ENCODE measurements at places on chromosomes 1 and 21.

GRCh38 chr1:216702170-216702569 is 21.1 kb downstream of the ESRRG start:
- DNase-seq, result no peak

DNA sequence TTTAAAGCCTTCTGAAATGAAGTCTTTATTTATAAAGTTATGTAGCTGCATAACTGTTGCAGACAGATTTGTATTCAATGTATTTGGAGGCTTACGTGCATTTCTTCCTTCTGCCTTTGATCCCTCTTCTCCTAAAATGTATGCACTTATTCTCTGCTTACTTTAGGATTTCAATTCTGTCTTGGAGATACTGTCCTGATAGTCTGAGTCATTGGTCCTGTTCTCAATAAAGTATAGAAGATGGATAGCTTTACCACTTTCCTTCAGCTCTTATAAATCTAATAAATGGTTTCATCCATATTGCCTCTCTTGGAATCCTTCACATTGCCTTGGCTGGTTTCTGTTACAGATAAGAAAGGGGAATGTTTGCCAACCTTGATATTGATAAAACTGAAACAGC is 430.1 kb upstream of the CAMK1G start:
- no peak for DNase-seq

GRCh38 chr1:223199094-223199647 is 56.1 kb upstream of the TLR5 start:
- no peak for DNase-seq

DNA sequence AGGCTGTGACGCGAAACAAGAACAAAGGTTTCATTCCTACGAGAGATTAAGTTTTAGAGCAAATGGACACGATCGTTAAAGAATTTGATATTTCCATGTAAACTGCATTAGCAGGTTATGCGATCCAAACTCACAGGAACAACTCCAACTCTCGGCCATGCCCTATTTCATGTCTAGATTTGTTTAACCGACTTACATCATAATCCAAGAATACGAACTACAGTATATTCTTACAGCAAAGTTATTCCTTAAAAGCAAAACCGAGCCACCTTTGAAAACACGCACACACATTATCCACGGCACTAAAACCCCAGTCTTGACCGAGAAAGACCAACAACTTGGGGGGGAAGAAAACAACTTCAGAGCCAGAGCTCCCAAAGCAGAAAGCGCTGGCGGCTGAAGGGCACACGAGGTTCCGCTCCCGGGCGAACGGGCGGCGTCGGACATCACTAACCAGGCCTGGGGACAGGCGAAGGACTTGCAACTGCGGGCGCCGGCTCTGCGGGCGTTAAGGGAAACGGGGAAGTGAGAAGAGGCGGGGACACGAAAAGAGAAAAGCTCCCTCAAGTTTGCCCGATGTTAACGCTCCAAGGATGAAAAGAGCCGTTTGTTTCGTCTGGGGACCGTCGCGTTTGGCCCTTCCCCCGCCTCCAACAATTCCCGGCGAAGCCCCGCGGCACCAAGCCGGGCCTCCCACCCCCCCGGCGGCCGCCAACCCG is 690 bp downstream of the B3GALNT2 start:
- DNase-seq, result peak; percentile 8

GRCh38 chr1:154891452-154891851 is 21.4 kb upstream of the KCNN3 start:
- DNase-seq, result no peak

DNA sequence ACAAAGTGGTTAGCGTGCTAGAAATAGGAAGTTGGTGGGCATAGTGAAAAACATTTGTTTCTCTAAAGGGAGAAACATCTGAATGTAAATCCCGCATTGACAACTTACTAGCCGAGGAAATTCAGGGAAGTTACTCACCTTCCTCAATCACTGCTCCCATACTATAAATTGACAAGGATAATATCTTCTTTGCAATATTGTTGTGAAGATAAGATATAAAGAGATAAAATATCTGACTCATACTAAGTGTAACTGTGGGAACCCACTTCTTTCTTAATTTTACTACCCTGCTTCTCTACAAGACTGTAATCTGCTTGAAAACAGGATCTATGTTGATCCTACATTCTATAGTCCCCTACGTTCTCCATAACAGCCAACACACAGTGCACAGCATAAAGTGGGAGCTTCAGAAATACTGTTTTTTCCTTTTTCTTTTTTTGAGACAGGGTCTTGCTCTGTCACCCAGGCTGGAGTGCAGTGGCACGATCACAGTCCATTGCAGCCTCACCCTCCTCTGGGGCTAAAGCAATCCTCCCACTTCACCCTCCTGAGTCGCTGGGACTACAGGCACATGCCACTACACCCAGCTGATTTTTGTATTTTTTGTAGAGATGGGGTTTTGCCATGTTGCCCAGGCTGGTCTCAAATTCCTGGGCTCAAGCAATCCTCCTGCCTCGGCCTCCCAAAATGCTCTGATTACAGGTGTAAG is 57.4 kb upstream of the C1orf21 start:
- no peak for DNase-seq

DNA sequence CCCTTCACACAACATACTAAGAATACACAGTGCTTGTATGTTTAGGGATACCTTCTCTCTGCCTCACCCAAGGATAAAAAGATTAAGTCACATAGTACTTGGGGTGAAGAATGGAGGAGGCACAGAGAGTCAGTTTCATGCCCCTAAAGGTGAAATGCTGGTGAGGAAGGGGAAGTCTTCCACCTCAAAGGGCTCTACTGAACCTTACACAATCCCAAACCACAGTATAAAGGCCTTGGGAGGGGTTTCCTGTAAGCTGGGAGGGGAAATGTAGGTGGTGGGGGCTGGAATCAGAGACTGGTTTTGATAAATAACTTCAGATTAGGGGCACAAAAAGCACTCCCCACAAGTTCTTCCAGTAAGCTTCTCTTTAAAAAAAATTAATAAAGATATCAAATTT is 3.5 kb downstream of the MINDY1 start:
- DNase-seq, result no peak

GRCh38 chr1:30789388-30790255 is 32.0 kb upstream of the LAPTM5 start:
- DNase-seq, result no peak

DNA sequence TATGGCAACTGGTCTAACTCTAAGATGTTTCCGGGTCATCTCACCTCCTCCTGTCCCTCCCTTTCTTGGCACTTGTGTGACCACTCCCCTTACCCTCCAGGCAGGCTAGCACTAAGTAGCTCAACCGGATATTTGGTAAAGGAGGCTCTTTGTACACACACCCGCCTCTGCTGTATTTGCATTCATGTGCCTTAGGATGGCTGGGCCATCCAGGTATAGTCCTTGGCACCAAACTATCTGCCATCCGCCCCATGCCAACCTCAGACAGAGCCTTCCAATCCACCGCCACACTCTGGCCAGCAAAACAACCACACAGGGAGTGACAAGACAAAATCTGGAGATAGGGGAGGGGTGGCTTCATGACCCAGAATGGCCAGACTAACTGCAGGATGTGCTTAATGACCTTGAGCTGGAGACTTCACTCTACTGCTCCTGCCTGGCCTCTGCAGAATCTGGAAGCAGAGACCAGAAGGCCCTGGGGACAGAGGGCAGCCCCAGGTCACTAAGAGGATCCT is 59.5 kb downstream of the CDK18 start:
- DNase-seq, result no peak

DNA sequence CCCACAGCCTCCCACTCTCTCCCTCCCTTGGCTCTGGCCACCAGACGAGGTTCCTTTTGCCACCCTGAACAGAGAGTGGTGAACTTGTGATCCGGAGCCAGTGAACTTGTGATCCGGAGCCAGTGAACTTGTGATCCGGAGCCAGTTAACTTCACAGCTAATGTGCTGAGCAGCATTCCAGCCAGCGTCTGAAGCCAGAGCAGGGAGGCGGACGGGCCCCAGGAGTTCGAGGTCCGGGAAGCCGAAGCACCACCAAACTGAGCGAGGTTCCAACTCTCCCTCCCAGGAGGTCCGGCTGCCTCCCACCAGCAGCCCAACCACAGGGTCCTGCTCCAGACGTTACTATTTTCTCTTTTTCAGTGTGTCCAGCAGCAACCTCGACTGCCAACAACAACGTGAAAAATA is 85.8 kb downstream of the SYF2 start:
- DNase-seq, result no peak

GRCh38 chr21:40931197-40931596 is 84.2 kb upstream of the DSCAM start:
- DNase-seq, result no peak

- no peak for DNase-seq
Observed at GRCh38 chr1:205304695-205305070, 16.9 kb downstream of the NUAK2 start.

GRCh38 chr1:156241311-156241811 is 623 bp upstream of the BGLAP start:
- no peak for DNase-seq

DNA sequence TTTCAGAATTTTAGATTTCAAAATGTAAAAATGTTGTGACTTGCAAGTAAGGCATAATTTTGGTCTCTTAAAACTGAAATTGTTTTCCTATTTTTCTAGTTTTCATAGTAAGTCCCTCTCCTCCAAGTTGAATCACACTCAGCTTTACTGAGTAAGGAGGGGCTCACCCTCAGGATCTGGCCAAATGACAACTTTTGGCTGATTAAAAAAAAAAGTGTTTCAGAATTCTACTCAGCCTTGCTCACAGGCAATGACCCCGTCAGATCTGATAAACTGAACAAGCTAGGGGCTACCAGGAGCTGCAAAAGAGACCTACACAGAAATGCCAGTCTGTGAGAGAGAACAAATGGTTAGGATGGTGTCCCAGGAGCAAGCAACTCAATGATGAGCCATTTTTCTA is 159.8 kb downstream of the PBX1 start:
- DNase-seq, result no peak

DNA sequence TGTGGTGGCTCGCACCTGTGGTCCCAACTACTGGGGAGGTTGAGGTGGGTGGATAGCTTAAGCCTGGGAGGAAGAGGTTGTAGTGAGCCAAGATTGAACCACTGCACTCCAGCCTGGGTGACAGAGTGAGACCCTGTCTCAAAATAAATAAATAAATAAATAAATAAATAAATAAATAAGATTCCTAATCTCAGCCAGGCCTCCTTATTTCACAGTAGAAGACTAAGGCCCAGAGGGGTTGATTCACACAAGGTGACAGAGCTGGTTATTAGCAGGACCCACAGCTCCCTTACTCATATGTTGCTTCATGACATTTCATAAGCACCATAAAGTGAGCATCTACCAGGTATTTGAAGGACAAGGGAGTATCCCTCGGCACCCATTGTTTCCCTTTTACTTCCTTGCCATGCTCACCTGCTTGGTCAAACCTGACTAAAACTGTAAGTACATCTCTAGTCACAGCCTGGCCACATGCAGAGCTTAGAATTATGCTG is 32.7 kb downstream of the ALG14 start:
- no peak for DNase-seq

DNA sequence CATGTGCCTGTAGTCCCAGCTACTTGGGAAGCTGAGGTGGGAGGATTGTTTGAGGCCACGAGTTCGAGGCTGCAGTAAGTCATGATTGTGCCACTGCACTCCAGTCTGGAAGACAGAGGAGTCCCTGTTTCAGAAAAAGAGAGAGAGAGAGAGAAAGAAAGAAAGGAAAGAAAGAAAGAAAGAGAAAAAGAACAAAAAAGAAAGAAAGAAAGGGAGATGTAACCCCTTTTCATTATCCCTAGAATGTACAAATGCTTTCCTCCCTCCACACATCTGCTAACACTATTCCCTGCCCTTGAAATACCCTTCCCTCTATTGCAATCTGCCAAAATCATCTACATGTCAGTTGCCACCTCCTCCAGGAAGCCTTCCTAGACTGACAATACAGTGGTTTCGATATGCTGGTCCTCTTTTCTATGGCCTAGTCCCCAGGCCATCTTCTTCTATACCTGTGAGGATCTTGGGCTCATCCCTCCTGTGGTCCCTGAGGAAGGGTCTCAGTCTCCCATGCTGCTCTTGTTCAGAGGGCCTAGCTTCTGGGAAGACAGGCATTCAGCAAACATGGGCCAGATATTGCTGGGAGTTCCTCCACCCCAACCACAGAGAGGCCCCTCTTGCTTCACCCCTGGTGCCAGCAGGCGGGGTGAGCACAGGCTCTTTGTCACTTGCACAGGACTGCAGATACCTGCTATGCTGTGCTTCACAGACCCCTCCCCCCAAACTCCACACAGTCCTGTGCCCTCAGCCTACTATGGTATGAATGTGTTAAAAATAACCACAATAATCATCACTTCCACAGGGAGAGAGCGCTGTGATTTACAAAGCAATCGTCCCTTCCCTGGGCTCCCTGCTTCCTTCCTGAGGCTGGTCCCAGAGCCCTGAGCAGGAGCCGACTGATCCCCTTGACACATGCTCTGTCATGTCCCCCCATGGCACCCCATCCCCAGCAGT is 14.1 kb downstream of the ADGRB2 start:
- no peak for DNase-seq

DNA sequence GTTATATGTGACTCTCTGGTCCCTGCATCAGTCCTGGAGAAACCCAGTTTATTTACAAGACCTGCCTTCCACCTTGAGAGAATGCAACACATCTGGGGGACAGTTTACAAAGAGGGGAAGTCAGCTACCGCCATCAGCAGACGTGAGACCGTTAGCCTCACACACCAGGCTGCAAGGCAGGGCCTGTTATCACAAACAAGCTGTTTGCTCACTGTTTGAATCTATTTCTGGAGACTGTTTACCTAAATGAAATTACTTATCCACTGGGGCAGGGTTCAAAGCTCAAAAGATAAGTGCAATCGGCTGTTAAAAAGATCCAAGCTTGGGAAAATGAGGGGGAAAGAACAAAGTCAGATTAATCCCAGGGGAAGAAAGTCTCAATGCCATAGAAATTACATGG is 134.4 kb downstream of the ZNF281 start:
- no peak for DNase-seq

DNA sequence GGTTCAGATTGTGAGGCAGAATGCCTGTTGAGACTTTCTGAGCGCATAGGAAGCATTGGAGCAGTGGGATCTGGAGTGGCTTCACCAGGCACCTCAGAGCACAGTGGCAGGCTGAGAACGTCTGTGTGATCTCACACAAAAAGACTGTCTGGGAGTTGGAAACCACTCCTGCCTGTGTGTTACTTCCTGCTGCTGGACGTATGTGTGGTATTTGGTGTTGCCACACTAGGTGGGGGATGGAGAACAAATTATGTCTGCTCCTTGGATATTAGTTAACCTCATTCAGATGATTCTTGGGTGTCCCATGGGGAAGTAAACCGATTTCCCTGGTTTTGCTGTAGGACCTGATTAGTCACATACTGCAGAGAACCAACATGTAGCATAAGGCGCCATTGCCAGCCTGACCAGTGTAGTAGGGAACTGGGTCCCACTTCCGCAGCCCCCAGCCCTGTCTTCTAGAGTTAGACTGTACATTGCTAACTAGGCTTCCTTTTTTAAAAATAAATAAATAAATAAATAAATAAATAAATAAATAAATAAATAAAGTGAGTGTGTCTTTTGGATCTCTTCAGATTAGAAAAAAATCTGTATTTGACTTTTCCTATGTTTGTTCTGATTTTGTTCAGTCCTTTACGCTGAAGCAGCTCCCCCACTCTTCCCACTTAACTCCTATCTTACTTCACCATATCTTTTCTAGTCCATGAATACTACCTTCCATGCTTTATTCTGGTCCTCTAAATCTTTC is 26.9 kb downstream of the UCK2 start:
- no peak for DNase-seq

All from SK-N-MC (cell line).